ENCODE measurements at places on chromosomes 6 and 20. TPM values are rescaled to one million over a fixed set of nuclear protein-coding genes. Genes with fewer than 3 reads are reported as not detected.

VSTM2L gene
- total RNA-seq: 0.19 TPM

FAM209B gene
- 1.1 TPM for total RNA-seq

CCND3 gene
- 28.5 TPM for total RNA-seq

LY6G6C gene
- not detected for total RNA-seq

SLC18B1 gene
- total RNA-seq: 8.1 TPM

PRICKLE4 gene
- not detected for total RNA-seq

INSM1 gene
- not detected for total RNA-seq

CPXM1 gene
- not detected for total RNA-seq

ULBP2 gene
- total RNA-seq: 5.6 TPM

TFAP2A gene
- total RNA-seq: 12.1 TPM

CCR6 gene
- total RNA-seq: not detected

KIF25 gene
- not detected for total RNA-seq

L3MBTL3 gene
- total RNA-seq: 3.3 TPM

CPNE5 gene
- 0.26 TPM for total RNA-seq

SRMS gene
- not detected for total RNA-seq

PCK1 gene
- total RNA-seq: 0.04 TPM

SPAG4 gene
- total RNA-seq: 13.6 TPM

NPEPL1 gene
- 24.4 TPM for total RNA-seq

ZNF831 gene
- total RNA-seq: not detected

HIVEP2 gene
- total RNA-seq: 3.8 TPM

CRISP2 gene
- 0.29 TPM for total RNA-seq

TGM6 gene
- total RNA-seq: not detected

LAMA5 gene
- total RNA-seq: 43.2 TPM

C20orf141 gene
- total RNA-seq: not detected

KCNK5 gene
- 7.8 TPM for total RNA-seq

C2 gene
- total RNA-seq: not detected

C6orf58 gene
- total RNA-seq: not detected

HDGFL1 gene
- not detected for total RNA-seq

ATP6V1G2 gene
- total RNA-seq: 0.26 TPM

BIRC7 gene
- total RNA-seq: 0.08 TPM

IRF4 gene
- 3.3 TPM for total RNA-seq

PNPLA1 gene
- total RNA-seq: not detected

TNF gene
- not detected for total RNA-seq

TBX18 gene
- 11.8 TPM for total RNA-seq

BRD2 gene
- total RNA-seq: 216 TPM

PLAGL1 gene
- total RNA-seq: 1.8 TPM
